ENCODE measurements at places on chromosomes 1 and 21.

GRCh38 chr1:111603979-111604378, 15.6 kb upstream of the RAP1A start:
- DNase-seq: no peak

- no peak for DNase-seq
These were observed 14.9 kb upstream of the MACF1 start for GRCh38 chr1:39189592-39190041.

- DNase-seq: no peak
These were observed 45.6 kb downstream of the ZNF281 start for GRCh38 chr1:200364091-200364759.

GRCh38 chr1:162709132-162709860, 77.0 kb downstream of the DDR2 start:
- DNase-seq: no peak

GRCh38 chr1:77597310-77597709, 85.1 kb downstream of the ZZZ3 start:
- no peak for DNase-seq

DNA sequence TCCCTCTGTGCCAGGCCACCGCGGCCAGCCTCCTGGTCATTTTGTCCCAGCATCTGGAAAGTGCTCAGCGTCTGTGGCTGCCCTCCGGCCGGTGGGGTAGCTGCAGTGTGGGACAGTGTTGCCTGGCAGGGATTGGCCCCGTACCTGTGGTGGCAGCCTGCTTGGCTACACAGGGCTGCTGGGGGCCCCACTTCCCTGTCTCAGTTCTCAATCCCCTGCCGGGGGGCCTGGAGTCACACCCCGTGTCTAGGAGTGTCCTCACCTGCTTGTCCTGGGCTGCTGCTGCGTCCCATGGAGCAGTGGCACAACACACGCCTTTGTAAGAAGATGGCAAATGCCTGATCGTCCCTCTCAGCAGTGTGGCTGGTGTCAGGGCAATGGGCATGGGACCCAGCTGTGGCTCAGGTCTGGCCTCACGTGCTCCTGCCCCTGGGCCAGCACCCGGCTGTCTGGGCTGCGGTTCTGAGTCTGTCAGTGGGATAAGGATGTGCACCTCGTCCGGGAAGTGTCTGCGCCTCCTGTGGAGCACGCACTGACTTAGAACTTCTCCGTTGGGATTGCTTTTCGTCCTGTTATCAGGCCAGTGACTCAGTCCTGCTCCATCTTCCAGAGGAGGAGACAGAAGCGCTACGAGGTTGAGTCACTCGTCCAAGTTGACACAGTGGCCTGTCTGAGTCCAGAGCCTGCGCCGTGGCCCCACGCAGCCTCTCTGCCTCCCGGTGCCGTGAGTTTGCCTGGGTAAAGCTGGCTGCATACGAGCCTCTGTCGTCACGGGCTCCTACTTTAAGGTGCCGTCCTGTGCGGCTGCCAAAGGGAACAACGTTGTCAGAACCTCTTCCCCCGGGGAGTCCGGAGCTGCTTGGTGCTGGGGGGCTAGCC, 41.0 kb downstream of the CRYAA start:
- DNase-seq: peak; percentile 20

DNA sequence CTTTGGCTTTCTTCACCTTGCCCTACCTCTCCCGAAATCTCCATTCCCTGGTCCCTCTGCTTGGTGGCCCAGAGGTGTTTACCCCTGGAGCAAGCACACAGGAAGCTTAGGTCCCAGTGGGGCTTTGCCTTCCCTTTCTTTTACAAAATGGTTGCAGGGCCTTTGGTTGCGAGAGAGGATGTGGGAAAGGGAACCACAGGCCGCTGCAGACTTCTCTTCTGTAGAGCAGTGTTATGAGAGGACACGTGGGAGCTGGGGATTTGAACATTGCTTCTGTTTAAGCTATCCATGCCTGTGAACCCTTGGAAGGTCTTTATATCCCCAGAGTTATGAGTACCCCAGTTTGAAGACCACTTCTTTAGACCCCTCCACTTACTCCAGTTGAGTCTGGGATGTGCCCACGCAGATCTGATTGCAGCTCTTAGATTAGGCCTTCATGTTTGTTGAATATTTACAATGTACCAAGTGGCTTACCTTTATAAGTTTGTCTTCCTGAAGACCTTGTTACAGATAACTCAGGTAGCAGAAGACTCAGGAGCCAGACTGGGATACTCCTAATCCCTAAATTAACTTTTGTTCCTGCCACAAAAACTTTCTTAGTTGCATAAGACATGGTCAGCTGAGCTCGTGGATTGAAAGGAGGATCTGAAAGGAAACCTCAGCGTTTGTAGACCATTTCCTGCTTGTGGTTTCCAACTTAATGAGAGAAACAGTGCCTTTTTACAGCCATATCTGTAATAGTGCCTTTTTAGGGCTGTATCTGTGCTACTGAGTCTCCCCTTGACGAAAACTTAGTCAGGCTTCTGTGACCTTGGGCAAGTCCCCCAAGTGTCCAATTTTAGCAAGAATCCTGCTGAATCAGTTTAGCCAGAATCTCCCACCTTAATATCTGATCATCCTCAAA, 21.9 kb upstream of the IVNS1ABP start:
- DNase-seq: no peak

DNA sequence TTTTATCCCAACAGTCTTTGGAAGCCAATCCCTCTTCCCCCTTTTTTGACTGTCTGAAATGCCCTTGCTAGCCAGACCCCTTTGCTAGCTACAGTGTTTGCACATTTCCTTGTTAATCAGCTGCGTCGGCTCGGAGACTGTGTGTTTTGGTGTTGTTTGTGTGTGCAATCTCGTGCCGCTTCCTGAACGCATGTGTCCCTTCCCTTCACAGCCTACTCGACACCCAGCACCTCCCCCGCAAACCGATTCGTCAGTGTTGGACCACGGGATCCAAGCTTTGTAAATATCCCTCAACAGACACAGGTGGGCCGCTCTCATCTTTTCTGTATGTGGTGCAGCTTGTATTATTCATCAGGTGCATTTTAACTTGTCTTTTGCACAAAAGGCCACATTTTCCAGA, 298.7 kb downstream of the TM2D1 start:
- DNase-seq: no peak

DNA sequence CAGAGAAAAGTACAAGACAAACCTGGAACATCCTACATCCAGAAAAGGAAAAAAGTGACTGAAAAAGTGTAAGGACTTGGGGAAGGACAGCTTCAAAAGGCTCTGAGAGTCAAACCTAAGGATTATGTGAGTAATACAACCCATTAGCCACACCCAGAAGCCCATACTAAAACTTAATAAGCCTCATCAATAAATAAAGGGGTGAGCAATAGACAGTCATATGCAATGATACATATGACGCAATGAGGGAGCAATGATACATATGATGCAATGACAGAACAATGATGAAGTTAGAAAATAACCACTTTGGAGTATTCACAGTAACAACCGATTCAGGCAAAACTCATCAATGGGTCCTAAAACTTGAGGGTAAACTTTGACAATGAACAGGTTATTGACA, 50.1 kb downstream of the BRWD1 start:
- DNase-seq: no peak

GRCh38 chr1:65265651-65266351, 43.5 kb upstream of the DNAJC6 start:
- DNase-seq: peak; percentile 83

GRCh38 chr21:45401054-45401518, 3.9 kb upstream of the COL18A1 start:
- DNase-seq: no peak

GRCh38 chr1:240092301-240093119, 827 bp downstream of the FMN2 start:
- peak; percentile 82 for DNase-seq

DNA sequence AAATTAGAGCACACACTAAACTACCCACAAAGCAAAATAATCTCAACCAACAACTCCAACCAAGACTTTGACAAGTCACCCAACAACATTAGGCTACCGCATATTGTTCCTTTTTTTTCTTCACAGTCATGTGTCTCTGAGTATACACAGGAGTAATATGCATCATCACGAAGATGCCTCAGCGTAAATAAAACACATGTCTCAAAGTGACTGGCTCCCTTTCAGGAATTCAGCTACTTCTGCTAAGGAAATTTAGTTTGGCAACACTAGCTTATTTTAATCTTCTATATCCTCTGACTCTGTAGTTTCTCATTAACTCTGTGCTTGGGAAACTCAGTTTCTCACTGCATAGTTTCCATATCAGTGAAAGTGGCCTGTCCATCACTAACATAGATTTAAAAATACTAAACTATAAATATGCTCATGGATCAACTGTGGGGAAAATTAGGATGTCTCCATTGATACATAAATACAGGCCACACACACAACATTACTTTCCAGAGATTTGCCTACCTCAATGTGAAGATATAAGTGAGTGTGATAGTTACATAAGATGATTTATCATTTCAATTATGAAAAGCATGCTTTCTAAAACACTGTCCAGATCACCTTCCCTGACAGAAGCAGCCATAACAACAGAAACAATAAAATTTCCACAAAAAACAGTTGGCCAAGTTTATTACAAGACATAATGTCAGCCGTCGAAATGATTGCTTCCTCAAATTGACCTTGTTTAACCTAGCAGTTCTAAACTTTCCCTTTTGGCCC, 113.2 kb downstream of the PTGER3 start:
- DNase-seq: no peak

DNA sequence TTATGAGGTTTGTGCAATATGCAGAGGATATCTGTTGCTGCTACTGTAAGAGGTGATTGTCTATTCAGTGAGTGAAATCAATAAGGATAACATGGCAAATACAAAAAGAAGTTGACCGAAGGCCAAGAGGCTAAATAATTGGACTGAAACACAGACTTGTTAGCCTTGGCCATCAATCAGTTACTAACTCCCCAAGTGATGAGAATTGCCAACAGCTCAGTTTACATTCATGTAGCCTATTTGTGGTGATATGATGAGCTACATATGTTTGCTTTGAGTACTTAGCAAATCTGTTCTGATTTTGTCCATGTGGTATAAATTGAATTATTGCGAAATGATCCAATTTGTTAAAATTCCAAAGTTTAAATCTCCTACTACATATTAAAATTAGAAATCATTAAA, 68.6 kb upstream of the VAV3 start:
- no peak for DNase-seq

DNA sequence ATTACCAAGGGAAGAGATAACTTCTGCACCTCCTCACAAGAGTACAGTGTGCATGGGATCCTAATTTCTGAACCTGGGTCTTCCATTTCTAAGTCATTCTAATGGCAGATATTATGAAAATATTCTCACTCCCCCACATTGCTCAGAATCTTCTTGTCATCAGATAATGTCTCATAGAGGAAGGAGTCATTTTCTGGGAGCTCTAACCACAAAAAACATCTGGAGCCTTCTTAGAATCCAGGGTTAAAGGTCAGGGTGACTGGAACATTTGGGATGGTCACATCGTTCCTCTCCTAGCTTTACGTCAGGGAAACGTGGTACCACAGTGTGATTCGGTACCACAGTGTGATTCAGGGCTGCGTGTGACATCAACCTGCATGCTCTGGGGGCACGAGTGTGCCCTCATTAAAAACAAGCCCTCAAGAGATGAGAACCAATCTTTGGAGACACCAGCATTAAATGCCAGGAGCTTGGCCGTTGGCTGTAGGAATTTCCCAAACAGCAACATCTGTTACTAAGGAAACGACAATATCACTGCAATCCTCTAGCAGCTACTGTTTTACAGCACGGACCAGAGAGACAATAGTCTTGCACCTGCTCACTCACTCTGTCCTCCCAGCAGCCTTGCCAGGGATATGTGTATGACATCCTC, 179.1 kb downstream of the PSMG1 start:
- no peak for DNase-seq

DNA sequence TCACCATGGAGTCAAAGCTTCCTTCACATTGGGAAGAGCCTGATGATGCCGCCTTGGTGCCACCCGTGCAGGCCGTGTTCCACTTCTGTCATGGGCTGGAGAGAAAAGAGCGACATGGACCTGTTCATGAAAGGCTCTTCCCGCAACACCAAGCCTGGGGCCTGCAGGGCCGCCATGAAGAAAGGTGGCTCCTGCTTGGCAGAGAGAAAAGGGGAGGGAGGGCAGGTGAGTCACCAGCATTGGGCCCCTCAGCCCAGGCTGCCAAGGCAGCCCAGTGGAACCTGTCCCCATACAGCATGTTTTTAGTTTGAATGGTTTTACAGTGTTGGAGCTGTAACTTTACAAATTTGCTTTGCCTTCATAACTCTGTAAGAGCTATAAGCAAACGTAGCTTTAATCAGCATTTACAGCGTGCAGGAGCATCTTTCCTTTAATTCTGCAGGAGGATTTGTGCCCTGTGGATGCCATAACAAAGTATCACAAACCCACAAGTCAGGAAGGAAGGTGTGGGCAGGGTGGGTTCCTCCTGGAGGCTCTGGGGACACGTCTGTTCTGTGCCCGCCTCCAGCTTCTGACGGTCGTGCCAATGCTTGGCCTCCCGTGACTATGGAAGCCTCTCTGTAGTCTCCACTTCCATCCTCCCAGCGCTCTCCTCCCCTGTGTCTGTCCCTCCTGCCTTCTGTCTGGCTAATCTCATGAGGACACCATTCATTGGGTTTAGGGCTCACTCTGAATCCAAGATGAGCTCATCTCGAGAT, 49.1 kb downstream of the RIPK4 start:
- no peak for DNase-seq

DNA sequence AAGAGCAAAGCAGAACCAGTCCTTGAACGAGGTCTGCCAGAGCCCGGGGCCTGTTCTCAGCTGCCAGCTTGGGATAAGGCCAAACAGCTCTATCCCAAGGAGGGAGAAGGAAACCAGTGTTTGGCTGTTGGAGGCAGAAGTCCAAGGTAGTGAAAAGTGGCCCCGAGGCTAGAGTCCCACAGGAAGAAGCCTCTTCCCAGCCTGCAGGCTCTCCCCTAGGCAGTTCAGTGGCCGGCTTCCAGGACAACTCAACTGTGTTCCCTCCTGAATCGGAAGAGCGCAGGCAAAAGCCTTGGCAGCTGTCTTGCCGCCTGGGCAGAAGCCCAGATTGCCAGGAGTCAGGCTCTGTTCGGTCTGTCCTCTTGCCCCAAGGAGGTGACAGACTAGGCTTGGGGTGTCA, 19.3 kb downstream of the QSOX1 start:
- DNase-seq: no peak

GRCh38 chr1:39132505-39133339, 71.8 kb upstream of the MACF1 start:
- DNase-seq: peak; percentile 69

DNA sequence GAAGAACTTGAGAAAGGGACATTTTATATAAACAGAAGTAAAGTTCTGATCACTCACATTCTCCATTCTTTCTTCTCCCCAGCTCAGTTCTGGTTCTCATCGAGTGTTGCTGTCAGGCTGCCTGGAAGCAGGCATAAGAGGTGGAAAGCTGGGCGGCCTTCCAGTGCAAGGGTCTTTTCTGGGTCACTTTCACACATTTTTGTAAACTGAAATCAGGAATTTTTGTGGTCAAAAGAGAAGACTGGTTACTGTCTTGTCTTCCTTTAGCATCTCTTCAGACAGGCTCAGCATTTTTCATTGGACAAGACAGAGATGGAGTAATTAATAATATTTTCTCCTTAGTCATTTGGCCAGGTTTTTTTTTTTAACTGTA, 93.7 kb downstream of the CTH start:
- DNase-seq: peak; percentile 38

DNA sequence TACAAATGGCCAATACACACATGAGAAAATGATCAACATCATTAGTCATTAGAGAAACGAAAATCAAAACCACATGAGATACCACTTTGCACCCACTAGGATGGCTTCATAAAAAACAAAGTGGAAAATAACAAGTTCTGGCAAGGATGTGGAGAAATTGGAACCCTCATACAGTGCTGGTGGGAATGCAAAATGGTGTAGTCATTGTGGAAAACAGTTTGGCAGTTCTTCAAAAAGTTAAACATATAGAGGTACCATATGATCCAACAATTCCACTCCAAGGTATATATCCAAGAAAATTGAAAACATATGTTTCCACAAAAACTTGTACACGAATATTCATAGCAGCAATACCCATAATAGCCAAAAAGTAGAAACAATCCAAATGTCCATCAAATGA, 231.6 kb upstream of the CSF3R start:
- no peak for DNase-seq

Data from D341Med (cell line).